Esophagus squamous epithelium (tissue), 5 donors: ENCODE measurements at places on chromosomes 2 and 18. TPM values are rescaled to one million over a fixed set of nuclear protein-coding genes. Genes with fewer than 3 reads are reported as not detected.

Gene DAW1
- total RNA-seq = not detected

Gene KCNK3
- total RNA-seq = 0.73 TPM

Gene ZC3H8
- total RNA-seq = 6.0 TPM

Gene HOXD10
- not detected for total RNA-seq

DNA sequence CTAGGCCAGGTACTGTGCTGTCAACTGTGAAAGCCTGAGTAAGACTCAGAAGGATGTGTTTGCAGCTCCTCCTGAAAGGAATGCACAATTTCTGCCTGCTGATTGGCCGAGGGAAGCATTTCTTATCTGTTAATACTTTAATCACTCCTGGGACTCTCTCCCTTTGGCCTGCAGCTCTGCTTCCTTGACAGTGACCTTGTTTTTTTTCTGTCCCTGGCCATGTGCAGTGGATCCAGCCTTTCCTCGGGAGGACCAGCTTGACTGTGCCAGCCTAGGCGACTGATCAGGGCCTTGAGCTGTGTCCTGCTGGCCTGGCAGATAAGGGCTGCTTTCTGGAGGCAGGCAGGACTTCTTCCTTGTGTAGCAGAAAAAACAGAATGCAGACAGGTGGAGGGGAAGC, 10.0 kb downstream of the RNF144A start:
- no peak for DNase-seq

- no peak for DNase-seq
These were observed 102.2 kb downstream of the PDE1A start for GRCh38 chr2:182324665-182325064.

DNA sequence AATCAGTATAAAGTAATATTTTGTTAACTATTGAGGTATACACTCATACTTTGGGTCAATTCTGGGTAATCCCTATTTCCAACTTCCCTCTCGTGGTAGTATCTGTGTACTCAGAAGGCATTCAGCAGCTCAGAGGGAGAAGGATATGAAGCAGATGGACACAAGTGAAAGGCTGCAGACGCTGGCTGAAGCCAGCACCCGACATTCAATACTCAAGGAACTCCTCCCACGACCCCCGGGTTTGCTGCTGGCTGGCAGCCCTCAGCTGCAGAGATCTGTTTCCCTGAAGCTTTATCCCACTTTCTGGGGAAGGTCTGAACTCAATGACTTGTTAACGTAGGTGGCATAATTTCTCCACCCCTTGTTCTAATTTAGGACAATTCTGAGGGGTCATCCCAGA, 847.3 kb upstream of the SOX11 start:
- no peak for DNase-seq

GRCh38 chr2:221268631-221269030, 303.5 kb downstream of the EPHA4 start:
- DNase-seq = no peak

- DNase-seq = no peak
These were observed 168.5 kb upstream of the LRRTM1 start for GRCh38 chr2:80473069-80473468.

- DNase-seq = no peak
These were observed 896.7 kb upstream of the ZEB2 start for GRCh38 chr2:145416640-145417039.

DNA sequence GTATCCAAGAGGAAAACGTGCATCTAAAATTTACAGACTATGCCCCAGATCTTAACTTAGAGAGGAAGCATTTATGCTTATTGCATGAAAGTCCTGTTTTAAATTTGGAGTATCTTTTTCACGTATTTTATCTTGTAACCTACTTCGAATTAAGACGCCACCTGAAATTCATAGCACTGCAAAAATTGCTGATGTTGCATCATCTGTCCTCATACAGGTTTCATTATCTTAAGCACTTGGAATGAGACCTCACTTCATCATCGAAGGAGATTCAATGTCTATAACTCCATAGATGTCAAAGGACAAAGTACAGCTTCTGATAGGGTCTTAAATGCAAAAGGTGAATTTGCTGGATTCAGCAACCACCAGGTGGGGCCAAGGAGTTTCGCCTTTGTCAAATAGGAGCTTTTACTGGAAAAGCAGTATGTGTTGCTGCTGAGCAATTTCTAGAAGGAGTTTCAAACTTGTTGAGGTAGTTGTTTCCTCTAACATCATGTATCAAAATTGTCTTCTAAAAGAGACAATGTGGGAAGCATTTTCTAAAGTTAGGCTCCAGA, 106.4 kb upstream of the CCDC85A start:
- DNase-seq = no peak

DNA sequence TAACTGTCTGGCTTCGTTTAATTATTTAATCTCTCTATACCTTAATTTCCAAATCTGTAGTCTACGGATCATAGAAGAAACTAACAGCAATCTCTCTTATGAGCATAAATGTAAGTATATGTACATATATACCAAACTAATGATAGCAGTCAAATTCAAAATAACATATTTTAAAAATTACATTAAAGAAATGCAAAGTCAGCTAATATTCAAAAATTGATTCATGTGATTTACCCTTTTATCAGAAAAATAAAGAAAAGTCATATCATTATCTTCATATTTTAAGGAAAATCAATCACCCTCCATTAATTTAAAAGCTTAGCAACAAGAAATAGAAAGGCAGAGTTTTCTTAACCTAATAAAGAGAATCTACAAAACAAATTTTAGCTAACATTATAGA, 575.9 kb downstream of the IRS1 start:
- no peak for DNase-seq

DNA sequence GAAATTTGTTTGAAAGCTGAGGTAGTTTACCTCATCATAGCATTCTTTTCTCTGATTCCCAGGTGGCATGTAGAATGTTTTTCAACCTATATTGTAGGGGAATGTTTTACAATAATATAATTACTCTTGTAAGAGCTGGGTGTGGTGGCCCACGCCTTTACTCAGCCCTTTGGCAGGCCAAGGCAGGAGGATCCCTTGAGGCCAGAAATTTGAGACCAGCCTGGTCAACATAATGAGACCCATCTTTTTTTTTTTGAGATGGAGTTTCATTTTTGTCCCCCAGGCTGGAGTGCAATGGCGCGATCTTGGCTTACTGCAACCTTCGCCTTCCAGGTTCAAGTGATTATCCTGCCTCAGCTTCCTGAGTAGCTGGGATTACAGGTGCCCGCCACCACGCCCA, 3.6 kb downstream of the USP39 start:
- DNase-seq = no peak

- no peak for DNase-seq
These were observed 87.5 kb downstream of the RBM43 start for GRCh38 chr2:151174127-151174526.
